GM04503 (cell line): ENCODE measurements at places on chromosomes 4 and X.

GRCh38 chrX:155086202-155086840, 15.0 kb downstream of the BRCC3 start:
- DNase-seq = no peak

GRCh38 chr4:105191621-105192210, 45.0 kb downstream of the TET2 start:
- no peak for DNase-seq

GRCh38 chr4:123064390-123064789, 142.0 kb upstream of the NUDT6 start:
- DNase-seq = no peak

DNA sequence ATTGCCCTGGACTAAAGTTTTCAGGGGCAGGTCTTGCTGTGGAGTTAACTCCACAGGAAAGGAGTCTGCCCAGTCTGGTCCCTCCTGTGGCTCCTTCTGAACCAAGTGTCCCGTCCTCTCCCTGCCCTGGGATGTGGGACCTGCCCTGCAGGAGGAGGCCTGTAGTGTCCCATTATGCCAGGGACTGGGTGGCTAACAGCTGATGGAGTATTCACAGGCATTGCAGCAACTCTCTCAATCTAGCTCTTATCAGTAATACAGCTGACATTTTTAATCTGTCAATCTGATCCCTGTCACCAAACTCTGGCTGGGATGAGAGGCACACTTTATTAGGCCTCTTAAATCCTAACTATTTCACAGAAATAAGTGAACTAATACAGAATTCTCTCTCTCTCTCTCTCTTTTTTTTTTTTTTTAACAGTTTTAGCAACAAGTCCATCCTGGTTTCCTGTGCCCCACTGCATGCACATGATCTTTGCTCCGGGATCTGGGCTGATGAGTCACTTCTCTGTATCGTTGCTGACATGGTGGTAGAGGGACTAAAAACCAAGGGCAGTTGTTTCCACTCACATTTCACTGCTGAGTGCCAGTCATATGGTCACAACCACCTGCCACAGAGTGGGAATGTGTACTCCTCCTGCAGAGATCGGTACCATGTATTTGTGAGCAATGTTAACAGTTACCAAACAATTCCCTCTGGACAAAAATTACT, 39.1 kb downstream of the HAND2 start:
- DNase-seq = peak; percentile 50

GRCh38 chr4:36054694-36055422, 189.5 kb downstream of the ARAP2 start:
- no peak for DNase-seq

GRCh38 chrX:10117864-10118377, 38.9 kb upstream of the CLCN4 start:
- DNase-seq = no peak

GRCh38 chr4:158836002-158836369, 67.2 kb downstream of the FNIP2 start:
- DNase-seq = no peak

GRCh38 chr4:147863808-147864472, 132.1 kb downstream of the ARHGAP10 start:
- DNase-seq = no peak

- DNase-seq = no peak
Measured at GRCh38 chrX:2962381-2962780, 33.2 kb upstream of the ARSD start.

DNA sequence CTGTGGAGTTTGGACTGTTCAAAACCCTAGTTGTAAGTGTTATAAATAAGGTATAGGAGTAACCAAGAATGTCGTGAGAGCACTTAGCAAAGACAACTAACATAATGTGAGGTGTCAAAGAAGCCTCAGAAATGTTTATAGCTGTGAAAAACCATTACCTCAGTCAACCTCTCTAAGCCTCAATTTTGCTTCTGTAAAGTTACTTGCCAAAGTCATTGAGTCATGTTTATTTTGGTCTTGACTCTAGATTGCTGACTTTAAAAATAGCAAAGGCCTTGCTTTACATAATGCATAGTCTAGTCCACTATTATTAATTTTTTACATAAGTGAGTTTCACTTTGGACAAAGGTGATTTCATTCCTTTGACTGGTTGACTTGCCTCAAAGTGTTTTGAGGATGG, 257.6 kb upstream of the CXXC4 start:
- DNase-seq = no peak

DNA sequence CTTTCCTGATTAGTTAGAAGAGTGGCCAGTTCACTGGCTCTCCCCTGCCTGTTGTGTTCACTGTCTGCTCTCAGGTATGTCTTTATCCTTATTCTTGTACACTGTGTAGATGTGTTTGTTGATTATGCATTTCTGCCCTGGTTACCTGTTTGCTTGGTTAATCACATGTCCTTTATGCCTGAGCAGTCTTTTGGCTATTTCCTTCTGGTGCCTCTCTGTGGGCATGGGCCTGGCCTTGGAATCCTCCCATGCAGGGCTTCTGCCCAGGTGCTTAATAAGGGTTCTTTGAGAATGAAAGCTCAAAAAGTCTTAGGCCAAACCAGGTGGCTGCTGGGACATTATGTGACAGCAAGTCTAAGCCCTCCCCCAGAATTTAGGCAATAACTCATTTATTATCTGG, 26.5 kb downstream of the OTUD6A start:
- no peak for DNase-seq

DNA sequence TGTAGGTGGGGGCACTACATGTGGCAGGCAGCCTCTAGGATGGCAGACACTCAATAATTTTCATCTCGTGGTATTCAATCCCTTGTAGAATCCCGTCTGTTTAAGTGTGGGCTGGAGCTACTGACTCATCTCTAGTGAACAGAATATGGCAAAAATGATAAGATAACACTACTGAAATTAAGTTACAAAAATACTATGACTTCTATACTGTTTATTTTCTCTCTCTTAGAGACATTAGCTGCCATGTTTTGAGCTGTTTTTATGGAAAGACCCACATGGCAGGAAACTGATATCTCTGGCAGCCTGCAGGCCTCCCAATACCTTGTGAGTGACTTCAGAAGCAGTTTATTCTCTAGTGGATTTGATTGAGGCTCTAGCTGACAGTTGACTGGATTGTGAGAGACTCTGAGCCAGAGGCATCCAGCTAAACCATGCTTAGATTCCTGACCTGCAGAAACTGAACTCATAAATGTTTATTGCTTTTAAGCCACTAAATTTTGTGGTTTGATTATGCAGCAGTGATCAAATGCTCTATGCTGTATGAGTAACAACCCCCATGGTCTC, 298.8 kb upstream of the CTSO start:
- DNase-seq = peak; percentile 66

GRCh38 chr4:37715889-37716402, 29.8 kb upstream of the RELL1 start:
- DNase-seq = no peak

DNA sequence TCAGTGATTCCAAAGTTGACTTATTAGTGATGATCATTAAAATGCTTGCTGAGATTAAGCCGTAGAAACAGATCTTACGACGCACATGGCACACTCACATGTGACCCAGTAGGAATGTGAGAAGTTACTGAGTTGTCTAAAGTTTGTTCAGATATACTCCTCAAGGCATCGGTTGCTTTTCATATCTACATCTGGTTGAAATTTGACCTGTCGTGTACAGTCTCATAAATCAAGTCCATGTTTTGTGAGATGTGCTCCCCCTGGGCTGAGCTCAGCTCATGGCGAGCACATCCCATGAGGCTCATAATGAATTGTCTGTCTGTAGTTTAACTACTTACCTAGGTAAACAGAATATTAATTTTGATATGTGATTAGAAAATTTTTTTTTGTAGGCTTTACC, 67.0 kb downstream of the TNIP2 start:
- DNase-seq = no peak

GRCh38 chrX:19805046-19805690, 82.2 kb downstream of the SH3KBP1 start:
- DNase-seq = no peak

DNA sequence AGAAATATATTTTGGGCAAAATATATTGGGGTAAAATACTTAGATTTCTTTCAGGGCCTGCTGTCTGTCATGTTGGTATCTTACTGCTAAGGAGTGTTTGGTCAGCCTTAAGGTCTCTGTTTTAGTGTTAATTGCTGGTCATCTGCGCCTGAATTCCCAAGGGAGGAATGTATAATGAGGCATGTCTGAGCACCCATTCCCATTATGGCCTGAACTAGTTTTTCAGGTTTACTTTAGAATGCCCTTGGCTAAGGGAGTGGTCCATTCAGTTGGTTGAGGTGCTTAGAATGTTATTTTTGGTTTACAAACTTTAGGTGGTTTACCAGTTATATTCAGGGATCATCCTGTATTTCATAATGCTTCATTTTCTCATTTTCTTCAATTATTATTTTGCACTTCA, 125.9 kb downstream of the CFAP299 start:
- no peak for DNase-seq
